ENCODE measurements at places on chromosomes 11 and 22.

DNA sequence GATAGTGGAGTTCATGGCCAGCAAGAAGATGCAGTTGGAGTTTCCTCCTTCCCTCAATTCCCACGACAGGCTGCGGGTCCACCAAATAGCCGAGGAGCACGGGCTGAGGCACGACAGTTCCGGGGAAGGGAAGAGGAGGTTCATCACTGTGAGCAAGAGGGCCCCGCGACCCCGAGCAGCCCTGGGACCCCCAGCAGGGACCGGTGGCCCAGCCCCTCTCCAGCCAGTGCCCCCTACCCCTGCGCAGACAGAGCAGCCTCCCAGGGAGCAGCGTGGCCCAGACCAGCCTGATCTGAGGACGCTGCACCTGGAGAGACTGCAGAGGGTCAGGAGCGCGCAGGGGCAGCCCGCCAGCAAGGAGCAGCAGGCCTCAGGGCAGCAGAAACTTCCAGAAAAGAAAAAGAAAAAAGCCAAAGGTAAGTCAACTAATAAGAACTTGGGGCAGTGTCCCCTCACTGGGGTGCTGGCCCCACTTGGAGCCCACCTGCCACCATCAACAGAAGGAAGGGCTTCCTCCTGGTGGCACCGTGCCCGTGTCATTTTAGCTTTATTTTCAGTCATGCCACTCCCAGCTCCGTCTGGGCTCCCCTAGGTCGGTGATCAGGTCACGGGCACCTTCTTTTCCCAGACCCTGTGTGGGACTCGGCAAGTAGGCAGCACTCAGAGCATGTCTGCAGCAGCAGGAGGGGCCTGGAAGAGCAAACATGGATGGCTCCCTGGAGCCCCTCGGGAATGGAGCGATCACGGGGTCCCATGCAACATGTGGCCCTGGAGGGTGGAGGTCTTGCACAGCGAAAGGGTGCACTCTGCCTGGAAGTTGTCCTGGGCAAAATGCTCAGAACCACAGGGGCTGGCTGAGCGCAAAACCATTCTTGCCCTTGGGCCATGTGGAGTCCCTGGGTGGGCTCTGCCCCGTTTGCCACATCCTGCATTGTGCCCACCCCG lies 33.3 kb downstream of the IGHMBP2 start:
- no peak overlapping the region for H3K4me3 ChIP-seq
- H3K27ac ChIP-seq = no peak overlapping the region
- no peaks in the 10 kb centered on the region for H3K27me3 ChIP-seq
- H3K36me3 ChIP-seq = no peaks in the 10 kb centered on the region
- no peaks in the 10 kb centered on the region for H3K4me1 ChIP-seq

GRCh38 chr11:58923300-58923788 lies 15.9 kb upstream of the GLYATL1 start:
- peaks cover 18% of the 10 kb centered on the region for H3K4me1 ChIP-seq
- no peaks in the 10 kb centered on the region for H3K36me3 ChIP-seq
- DNase-seq = no peak
- no peak overlapping the region for H3K27ac ChIP-seq
- peaks cover 11% of the 10 kb centered on the region for H3K27me3 ChIP-seq
- H3K4me3 ChIP-seq = no peak overlapping the region

- no peaks in the 10 kb centered on the region for H3K27me3 ChIP-seq
- H3K4me1 ChIP-seq = peaks cover 3% of the 10 kb centered on the region
- peak; percentile 49 for DNase-seq
- no peak overlapping the region for H3K27ac ChIP-seq
- H3K36me3 ChIP-seq = no peaks in the 10 kb centered on the region
- H3K4me3 ChIP-seq = no peak overlapping the region
Observed at GRCh38 chr11:75388386-75389275, 10.7 kb upstream of the RPS3 start.

DNA sequence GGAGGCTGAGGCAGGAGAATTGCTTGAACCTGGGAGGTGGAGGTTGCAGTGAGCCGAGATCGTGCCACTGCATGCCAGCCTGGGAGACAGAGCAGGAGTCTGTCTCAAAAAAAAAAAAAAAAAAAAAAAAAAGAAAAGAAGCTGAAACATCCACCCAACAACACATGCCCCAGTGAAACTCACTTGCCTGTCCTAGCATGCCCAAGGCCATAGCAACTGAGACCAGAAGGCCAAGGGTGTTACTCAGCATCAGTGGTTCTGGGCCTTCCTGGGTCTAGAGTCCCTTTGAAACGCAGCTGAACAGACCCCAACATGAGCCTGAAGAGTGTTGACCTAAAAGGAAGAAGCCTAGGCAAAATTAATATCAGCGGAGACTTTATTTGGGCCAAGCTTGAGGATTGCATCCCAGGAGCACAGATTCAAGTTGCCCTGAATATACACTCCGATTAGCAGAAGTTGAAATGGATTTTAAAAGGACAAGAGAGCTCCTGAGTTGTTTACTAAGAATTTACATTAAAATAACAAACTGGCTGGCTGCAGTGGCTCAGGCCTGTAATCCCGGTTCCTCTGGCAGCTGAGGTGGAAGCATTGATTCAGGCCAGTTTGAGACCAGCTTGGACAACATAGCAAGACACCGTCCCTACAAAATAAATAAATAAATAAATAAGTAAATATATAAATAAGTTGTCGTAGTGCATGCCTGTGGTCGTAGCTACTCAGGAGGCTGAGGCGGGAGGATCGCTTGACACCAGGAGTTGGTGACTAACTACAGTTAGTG lies 7.0 kb downstream of the PRDX5 start:
- peaks cover 10% of the 10 kb centered on the region for H3K4me1 ChIP-seq
- DNase-seq = no peak
- H3K27ac ChIP-seq = no peak overlapping the region
- H3K4me3 ChIP-seq = no peak overlapping the region
- no peaks in the 10 kb centered on the region for H3K27me3 ChIP-seq

- no peak for DNase-seq
- H3K36me3 ChIP-seq = peaks cover 75% of the 10 kb centered on the region
Observed at GRCh38 chr22:37940698-37941376, 12.6 kb downstream of the C22orf23 start.

GRCh38 chr11:12704049-12704448 lies 29.8 kb downstream of the TEAD1 start:
- no peak for DNase-seq
- no peak overlapping the region for H3K4me3 ChIP-seq
- H3K27me3 ChIP-seq = no peaks in the 10 kb centered on the region
- H3K4me1 ChIP-seq = peaks cover 44% of the 10 kb centered on the region

- H3K27ac ChIP-seq = no peak overlapping the region
- no peaks in the 10 kb centered on the region for H3K27me3 ChIP-seq
- DNase-seq = no peak
Observed at GRCh38 chr11:120305286-120305685, 19.8 kb upstream of the TLCD5 start.

DNA sequence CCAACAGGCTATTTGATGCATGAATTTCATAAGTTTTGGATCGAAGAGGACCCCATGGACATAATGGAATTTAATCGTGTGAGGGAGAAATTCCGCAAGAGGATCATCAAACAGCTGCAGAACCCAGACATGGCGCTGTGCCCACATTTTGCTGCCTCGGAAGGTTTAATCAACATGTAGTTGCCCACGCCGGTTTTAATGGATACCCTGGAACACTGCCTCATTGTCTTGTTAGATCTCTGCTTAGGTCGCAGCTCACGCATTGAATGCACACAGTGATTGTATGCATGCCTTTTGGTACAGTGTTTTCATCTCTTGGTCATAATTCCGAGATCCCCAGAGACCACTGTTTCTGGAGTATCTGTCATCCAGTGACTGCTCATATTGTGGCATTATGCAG lies 46.8 kb downstream of the SLN start:
- no peaks in the 10 kb centered on the region for H3K4me1 ChIP-seq
- no peak overlapping the region for H3K4me3 ChIP-seq
- no peaks in the 10 kb centered on the region for H3K36me3 ChIP-seq
- DNase-seq = no peak

- no peaks in the 10 kb centered on the region for H3K36me3 ChIP-seq
- H3K4me3 ChIP-seq = no peak overlapping the region
- no peak overlapping the region for H3K27ac ChIP-seq
- peaks cover 34% of the 10 kb centered on the region for H3K4me1 ChIP-seq
Observed at GRCh38 chr11:16364254-16364653, 7.9 kb upstream of the SOX6 start.

DNA sequence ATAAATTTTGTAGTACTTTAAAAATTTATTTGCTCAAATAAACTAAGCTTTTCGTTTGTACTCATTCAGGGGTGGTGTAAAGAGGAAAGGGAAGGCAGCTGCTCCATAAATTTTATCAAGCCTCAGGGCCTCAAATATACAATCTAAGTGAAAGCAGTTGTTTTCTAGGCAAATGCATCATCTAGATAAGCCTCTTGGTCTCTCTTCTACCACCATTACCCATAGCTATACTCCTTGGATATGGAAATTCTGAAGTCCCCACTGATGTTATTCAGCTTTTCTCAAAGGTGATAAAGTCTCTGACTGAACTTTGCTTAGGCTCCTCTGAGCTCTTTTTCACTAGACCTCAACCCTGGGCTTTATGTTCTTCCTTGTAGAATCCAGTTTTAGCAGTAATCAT lies 1313.1 kb downstream of the JRKL start:
- H3K27me3 ChIP-seq = no peaks in the 10 kb centered on the region
- no peak for DNase-seq
- H3K4me1 ChIP-seq = no peaks in the 10 kb centered on the region

GRCh38 chr22:24420072-24420976 lies 7.1 kb upstream of the ADORA2A start:
- H3K36me3 ChIP-seq = no peaks in the 10 kb centered on the region
- H3K27ac ChIP-seq = peak overlapping the region; percentile 63
- H3K27me3 ChIP-seq = no peaks in the 10 kb centered on the region
- no peak overlapping the region for H3K4me3 ChIP-seq
- peak; percentile 51 for DNase-seq

- H3K4me3 ChIP-seq = no peak overlapping the region
- no peak overlapping the region for H3K27ac ChIP-seq
- no peaks in the 10 kb centered on the region for H3K4me1 ChIP-seq
- no peaks in the 10 kb centered on the region for H3K36me3 ChIP-seq
- no peak for DNase-seq
- no peaks in the 10 kb centered on the region for H3K27me3 ChIP-seq
Observed at GRCh38 chr11:15977116-15977515, 379.2 kb downstream of the SOX6 start.
